Activated CD4-positive, CD25-positive, alpha-beta regulatory T cell (primary cell): ENCODE measurements at places on chromosomes 7 and 10.

DNA sequence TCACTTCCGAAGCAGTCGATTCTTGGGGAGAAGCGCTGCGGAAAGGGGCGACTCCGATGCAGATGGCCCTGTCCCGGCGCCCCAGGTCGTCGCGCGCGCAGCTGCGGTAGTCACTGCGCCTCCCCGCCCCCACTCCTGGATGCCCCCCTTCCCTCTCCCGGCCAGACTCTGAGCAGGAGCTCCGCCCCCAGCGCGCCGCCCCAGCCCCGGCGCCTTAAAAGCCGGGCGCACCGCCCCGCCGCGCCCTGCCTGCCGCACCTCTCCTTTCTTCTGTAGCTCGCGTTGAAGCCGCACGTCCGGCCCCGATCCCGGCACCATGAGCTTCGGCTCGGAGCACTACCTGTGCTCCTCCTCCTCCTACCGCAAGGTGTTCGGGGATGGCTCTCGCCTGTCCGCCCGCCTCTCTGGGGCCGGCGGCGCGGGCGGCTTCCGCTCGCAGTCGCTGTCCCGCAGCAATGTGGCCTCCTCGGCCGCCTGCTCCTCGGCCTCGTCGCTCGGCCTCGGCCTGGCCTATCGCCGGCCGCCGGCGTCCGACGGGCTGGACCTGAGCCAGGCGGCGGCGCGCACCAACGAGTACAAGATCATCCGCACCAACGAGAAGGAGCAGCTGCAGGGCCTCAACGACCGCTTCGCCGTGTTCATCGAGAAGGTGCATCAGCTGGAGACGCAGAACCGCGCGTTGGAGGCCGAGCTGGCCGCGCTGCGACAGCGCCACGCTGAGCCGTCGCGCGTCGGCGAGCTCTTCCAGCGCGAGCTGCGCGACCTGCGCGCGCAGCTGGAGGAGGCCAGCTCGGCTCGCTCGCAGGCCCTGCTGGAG, at the start of gene INA:
Gene INA (plus strand): TSS at position 243 of the 817 bp plus-strand sequence. CDS start 74 bp downstream, at position 317.
- DNase-seq = no peak

- DNase-seq = no peak
Observed at GRCh38 chr7:155798673-155799439, 13.4 kb downstream of the SHH start.

DNA sequence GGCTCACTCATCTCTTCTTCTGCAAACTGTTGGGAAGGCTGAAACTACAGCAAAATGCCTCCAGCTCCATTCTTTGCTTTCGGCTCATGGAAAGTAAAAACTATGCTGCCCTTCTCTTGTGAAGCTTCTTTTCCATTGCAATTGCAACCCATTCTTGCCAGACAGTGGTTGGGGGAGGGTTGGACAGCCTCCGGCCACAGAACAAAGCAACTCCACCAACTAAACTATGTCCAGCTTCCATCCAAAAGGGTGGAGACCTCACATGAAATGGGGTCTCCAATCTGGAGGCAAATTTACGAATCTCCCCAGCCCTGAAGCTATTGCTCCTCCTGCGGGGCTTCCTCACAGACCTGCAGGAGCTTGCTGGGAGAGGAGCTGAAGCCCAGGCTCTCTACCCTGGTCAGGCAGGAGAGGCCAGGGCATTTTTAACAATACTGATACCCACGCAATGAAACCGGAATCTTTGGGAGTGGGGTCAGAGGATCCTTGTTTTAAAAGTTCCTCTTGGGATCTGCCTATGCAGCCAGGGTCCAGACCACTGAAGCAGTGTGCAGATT, 549 bp downstream of the GPNMB start:
- DNase-seq = no peak

DNA sequence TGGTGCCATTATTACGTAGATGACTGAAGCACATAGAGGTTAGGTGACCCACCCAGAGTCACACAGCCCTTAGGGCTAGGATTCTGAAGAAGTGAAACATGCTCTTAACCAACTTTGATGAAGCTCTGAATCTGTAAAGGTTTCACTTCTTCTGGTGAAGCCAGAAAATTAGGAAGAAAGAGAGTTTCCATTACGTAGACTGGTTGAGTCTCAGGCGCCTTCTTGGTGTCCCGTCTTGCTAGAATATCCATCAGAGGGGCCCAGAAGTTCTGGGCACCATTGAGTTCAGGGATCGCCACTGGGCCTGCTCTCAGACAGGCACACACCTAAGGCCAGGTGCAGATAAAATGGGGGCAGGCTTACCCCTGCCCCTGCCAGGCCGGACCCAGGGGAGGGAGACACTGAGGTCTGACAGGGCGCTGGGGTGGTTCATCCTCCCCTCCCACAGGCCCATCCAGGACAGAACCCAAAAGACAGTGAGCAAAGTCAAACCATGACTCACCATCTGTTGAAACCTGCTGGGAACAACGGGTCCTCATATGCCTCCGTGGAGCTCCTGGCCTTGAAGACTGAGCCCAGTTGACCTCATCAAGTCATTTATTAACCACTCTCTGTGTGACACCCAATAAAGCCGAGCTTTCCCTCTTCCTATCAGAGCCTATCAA, 33.2 kb downstream of the DRGX start:
- no peak for DNase-seq

DNA sequence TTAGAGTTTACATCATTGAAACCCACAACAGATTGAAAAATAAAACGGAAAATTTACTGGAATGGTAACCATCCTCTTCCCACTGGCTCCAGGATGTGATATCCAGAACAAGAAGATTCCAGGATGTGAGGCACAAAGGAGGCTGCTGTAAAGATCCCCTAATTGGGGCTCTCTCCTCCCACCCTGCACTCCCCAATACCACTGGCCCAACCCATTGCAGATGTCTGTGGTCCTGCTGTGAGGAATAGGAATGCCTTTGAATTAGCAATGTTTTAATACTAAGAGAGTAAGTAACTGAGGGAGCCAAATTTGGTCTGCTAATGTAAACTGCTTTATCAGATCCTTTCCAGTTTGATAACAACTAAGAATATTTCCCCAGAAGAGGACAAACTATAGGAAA, 225.9 kb upstream of the INHBA start:
- no peak for DNase-seq

DNA sequence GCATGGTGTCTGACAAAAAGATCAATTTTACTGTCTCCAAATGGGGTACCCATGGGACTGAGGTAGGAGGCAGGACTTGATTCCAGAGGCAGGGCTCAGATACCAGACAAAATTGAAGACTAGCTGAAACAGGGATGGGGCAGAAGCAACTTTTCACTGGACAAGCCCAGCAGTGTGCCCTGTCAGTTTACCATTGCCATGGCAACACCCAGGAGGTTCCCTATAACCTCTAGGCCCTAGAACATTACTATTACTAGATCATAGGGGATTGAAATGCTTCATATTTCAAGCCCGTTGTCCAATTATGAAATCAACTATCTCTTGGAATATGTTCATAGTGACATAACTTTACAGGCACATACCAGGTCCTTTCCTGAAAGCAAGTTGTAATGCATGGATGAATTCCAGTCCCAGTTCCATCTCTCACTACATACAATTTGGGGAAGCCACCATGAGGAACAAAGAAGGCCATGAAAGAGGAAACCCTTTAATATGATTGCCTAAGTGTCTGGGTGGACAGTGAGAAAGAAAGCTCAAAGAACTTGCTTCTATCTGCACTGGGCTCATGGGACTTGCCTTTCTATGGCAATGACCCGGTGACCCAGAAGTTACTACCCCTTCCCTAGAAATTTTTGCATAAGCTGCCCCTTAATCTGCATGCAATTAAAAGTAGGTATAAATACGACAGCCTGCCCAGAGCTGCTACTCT, 557.9 kb downstream of the KCNMA1 start:
- DNase-seq = no peak

DNA sequence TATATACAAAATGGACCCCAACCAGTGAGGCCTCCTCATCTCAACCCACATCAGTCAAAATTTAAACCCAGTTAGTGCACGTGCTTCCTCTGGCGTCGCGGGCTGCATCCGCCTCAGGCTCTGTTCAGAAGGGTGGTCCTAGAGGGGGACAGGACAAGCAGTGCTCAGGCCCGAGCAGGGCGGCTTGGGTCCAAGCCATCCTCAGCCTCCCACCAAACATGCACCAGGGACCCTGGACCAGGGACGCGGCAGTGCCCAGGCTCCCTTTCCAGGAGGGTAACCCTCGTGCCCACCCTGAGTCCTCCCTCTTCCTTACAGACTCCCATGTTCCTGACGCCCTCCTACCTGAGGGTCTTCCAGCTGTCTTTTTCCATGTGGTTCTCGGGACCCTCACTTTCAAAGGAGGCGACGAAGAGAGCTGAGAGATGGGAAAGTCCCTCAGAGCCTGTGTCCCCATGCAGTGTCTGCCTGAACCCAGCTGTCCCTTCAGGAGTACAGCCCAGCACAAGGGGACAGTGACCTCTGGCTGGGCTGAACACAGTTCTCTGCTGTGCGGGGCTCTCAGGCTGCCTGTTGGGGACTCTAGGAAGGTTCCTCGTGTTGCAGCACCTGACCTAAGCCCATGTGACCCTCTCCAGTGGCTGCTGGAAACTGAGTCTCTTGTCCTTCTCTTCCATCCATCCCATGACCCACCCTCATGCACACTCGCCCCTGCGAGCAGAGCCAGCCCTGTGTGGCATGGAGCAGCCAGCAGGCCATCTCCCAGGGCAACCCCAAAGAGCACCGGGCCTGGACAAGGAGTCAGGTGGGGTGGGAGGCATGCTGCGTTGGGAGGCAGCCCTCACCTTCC, 58.1 kb downstream of the CSGALNACT2 start:
- no peak for DNase-seq

GRCh38 chr10:98528805-98529183, 82.1 kb upstream of the HPS1 start:
- no peak for DNase-seq

- no peak for DNase-seq
Observed at GRCh38 chr10:5147255-5147980, 37.5 kb downstream of the AKR1C8 start.
